ENCODE measurements at places on chromosomes 7 and 10.
A peak's percentile ranks its signal among the peaks of the same experiment; 100 is the strongest.

DNA sequence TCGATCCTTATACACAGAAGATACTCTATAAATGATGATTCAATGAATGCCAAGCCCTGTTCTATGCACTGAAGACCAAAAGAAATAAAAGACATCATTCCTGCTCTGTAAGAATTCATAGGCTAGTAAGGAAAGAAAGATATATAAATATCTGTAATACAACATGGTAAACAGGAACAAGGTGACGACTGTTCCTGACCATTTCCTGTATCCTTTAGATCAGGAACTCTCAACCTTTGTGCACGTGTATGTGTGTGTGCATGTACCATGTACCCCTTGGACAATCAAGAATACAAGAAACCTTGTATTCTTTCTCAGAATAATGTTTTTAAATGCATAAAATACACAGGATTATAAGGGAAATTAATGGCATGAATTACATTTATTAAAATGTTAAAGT lies 7.3 kb upstream of the HK1 start:
- DNase-seq = no peak

GRCh38 chr7:150507947-150508602 lies 6.6 kb upstream of the GIMAP7 start:
- no peak for DNase-seq

DNA sequence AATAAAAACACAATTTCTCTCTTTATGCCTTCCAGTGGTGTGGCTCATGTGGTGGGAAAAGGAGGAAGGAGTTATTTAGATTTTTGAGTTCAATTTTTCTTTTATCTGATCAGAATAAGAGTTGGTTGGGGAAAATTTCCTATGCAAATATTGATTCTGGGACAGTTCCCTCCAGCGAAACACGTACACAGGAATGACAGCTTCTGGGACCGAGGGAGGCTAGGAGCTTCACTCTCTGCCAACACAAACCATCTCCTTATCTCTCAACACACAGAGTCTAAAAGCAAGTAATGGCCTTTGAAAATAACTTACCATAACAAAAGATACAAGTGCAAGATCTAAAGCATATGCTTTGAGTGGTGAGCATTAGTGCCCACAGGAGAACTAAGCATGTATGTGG lies 122.7 kb downstream of the RAPGEF5 start:
- no peak for DNase-seq

DNA sequence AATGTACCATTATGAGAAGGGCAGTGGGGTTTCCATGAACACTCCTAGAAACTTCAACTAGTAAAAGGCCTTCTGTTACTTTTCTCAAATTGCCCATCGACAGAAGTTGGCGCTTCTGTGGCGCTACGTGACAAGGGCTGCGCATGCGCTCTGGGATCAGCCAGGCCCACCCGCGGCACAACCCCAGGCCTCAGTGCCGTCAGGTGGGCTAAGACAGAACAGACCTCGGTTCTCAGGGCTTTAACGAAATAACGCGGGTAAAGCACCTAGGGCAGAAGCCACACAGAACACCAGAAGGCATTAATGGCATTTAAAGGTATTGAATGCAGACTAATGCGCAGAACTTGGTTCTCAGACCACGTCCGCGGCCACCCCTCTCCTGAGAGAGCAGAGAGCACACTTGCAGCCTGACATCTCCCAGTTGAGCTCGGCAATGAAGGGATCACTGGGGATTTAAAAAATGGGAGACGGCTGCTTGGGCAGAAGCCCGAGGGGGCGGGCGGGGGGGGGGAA lies 67.6 kb upstream of the CTNNA3 start:
- DNase-seq = peak; percentile 77

DNA sequence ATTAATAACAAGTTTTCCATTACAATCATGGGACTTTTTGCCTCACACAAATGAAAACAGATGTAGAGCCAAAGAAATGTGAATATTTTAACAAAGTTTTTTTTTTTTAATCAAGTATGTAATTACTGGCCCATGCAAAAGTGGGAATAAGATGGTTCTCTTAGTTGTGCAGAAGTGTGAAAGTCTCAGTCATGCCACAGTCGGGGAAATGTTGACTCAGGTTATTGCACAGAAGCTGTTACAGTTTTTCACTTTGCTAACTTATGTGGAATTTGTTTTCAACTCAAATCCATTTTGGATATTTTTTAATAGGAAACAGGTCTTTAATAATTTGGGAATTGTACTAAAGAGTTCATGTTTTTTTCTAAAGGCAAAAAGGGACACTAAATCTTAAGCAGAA lies 44.0 kb upstream of the CAV2 start:
- no peak for DNase-seq

DNA sequence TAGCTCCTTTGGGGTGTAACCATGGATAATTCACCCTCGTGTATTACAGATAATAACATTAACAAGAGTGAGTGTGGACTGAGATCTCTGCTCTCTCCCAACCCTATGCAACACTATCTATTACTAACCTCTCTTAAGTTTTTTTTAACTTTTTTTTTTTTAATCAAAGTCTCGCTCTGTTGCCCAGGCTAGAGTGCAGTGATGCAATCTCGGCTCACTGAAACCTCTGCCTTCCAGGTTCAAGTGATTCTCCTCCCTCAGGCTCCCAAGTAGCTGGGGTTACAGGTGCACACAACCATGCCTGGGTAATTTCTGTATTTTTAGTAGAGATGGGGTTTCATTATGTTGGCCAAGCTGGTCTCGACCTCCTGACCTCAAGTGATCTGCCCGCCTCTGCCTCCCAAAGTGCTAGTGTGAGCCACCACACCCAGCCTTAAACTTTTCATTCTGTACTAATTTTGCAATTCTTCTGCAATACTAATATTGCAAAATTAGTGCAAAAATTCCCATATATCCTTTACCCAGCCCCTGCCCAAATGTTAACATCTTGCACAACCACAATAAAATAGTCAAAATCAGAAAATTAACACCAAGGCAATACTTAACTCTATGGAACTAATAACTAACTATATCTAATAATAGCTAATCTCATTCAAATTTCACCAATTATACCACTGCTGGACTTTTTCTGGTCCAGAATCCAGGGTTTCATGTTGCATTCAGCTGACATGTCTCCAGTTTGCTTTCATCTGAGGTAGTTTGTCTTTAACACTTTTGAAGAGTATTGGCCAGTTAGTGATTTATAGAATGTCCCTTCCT lies 66.5 kb upstream of the TCF7L2 start:
- no peak for DNase-seq

DNA sequence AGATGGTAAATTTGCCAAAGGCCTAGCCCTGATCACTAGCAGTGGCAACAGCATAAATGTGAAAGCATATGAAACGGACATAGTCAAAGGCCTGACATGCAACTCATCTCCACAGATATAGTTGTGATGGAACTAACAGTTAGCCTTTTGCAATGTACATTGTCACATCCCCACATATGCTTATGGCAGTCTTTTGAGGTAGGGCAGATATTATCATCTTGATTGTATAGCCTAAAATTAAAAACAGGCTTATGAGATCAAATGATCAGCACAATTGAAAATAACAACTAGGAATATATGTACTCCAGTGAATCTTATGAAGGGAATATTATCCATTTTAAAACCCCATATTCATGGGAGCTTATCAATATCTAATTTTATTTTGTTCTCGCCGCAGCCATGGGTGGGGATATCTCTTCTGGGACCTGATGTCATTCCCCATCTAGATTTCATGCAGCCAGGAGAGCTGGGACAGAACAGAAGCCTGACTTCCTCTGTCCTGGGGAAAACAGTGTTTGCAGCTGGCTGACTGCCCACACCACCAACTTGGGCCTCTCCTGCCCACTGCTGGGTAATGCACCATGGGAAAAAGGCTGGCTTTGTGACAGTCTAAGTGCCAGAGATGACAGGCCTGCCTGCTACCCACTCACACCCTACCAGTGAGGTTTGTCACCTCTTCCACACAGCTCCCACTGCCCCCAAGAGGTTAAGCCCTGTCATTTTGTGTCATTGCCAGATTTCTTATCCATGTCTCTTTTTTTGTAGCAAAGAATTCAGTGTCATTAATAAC lies 180.2 kb upstream of the FZD1 start:
- DNase-seq = no peak

DNA sequence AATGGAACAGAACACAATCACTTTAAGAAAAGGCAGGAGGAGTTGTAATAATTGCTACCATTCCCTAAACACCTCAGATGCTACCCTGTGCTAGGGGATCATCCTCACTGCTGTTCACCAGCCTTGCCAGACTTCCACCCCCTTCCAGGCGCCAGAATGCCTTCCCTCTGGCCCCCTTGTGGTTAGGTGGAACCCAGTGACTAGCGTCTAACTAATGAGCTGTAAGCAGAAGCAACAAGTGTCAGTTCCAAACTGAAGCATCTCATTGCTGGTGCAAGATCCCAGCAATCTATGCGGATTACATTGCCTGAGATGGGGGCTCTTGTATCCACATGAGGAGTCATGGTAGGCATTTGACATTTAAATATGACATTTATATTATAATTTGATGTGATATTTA lies 86.6 kb downstream of the FRMD4A start:
- DNase-seq = no peak

- DNase-seq = no peak
These were observed 40.3 kb downstream of the TMEM178B start for GRCh38 chr7:141114029-141114664.

GRCh38 chr7:142832417-142832816 lies 22.5 kb upstream of the EPHB6 start:
- DNase-seq = no peak

DNA sequence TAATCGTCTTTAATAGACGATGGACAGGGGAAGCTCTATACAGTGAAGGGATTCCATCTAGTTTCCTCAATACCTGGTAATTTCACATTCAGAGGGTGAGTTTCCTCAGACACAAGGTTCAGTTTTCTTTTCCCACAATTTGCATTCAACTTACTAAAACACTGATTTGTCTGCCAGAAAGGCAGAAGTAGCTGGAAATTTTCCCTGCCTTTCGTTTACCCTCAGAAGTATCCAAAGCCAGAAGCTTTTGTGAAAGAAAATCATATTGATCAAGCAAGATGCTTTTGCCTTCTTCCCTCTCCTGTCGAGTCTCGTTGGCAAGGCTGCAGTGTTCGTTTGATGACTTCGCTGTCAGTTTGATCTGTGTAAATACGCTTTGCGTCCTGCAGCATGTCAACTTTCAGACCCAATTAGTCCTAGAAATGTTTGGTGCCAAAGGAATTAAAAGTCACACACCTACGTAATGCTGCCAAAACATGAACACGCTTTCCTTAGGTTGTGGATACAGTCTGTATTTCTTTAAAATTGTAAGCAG lies 631.9 kb upstream of the FOXK1 start:
- no peak for DNase-seq

DNA sequence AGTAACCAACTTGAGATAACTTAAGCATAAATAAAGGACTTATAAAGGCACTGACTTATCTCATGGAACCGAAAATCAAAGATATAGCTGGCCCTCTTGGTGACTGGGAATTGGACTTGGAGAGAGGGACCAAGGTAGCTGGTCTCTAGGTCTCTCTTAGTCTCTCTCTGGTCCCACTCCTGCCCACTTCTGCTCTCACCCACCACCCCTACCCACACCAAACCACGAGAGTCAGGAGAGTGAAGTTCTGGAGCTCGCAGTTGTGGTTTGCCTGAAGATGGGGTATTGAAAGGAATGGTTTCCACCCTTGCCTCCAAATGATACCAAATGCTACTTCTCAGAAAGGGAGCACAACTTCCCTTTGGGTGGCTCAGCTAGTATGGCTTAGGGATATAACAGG lies 216.3 kb downstream of the LRMDA start:
- no peak for DNase-seq
